ENCODE measurements at places on chromosomes 5 and 9.

GRCh38 chr9:86547571-86547970 lies 193.4 kb upstream of the TUT7 start:
- no peak for DNase-seq

GRCh38 chr9:98191671-98192502 lies 550 bp downstream of the CORO2A start:
- DNase-seq: peak; percentile 45

GRCh38 chr5:141528291-141528984 lies 39.6 kb downstream of the PCDHGC5 start:
- DNase-seq: no peak

GRCh38 chr5:80998590-80998979 lies 38.4 kb downstream of the RASGRF2 start:
- DNase-seq: no peak

DNA sequence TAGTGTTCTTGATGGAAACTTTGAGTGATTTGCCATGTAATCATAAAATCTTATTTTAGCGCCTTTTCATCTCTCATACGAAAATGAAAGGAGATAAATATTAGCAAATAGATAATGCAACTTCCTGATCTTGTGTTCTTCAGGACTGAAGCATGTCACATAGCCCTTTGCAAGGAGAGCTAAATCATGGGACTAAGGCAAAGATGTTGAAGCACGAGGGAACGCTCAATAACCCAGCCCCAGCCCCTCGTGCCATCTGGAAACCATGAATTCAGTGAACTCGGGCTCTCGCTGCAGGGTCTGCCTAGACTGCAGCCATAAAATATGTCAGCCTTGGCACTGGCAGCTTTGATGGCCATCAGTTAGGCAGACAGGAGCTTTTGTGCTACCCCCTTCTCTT lies 58.2 kb downstream of the F2RL2 start:
- DNase-seq: no peak

- DNase-seq: no peak
Observed at GRCh38 chr5:148830211-148830610, 3.8 kb downstream of the ADRB2 start.

- DNase-seq: no peak
Observed at GRCh38 chr5:123441408-123441807, 18.2 kb upstream of the CEP120 start.

DNA sequence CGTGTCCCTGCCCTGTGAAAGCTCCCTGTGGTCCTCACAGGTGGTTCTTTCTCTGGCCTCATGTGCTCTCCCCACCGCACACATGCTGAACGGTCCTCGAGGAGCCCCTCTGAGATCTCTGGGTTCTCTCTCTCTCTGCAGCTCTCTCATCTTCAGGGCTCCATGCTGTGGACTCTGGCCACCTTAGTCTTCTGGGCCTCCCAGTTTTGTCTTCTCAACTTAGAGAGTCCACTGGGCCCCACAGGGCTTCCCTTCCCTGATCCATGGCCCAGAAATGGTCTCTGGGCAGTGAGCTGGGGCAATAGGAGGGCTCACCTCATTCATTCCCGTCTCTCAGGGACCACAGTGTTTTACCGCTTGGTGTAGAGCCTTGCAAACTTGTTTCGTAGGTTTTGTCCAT lies 26.4 kb downstream of the FGD3 start:
- DNase-seq: no peak

DNA sequence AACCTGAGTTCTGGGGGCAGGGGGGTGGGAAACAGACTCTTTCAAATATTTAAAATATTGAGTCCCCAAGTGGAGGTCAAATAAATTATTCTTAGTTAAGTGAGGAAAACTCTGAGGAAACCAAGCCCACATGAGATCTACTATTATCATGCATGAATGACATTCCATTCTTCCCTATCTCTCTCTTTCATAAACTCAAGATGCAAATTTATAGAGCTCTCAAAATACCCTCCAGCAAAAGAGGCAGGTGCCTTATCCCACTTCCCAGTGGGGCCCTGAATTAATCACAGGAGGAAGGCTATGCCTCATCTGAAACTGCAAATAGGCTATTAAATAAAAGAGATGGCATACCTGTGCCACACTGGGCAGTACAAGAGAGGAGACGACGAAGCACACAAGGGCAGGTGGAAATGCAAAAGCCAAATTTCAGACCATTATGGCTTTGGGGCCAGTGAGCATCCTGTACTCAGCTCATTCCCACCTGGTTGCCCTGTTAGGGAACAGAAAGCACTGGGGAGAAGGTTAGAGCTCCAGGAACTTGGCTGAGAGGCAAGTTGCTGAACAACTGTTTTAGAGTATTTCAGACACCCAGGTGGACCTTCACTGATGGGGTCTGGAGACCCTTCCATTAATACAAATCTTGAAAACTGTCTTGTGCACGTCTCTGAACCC lies 102.2 kb upstream of the EQTN start:
- no peak for DNase-seq

- no peak for DNase-seq
Observed at GRCh38 chr5:91188755-91189154, 194.4 kb downstream of the ARRDC3 start.

GRCh38 chr5:177194268-177194667 lies 60.7 kb downstream of the NSD1 start:
- DNase-seq: no peak

DNA sequence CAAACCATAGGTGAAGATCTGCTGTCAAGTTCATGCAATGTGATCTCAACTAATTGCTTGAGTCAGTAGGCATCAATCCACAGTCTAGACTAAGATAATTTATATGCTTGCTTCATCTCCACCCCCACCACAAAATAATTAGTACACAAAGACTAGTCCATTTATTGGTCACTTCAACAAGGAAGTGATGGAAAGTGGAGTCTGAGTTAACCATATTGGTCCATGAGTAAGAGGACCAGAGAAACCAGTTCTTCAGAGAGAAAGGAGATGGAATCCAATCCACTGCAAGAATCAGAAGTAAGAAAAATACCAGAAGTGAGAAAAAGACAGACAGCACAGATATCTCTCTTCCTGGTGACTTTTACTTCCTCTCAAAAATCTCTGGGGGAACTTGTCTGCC lies 366.5 kb downstream of the CHSY3 start:
- no peak for DNase-seq

- DNase-seq: no peak
Observed at GRCh38 chr5:132661231-132662003, 3.4 kb downstream of the IL13 start.

DNA sequence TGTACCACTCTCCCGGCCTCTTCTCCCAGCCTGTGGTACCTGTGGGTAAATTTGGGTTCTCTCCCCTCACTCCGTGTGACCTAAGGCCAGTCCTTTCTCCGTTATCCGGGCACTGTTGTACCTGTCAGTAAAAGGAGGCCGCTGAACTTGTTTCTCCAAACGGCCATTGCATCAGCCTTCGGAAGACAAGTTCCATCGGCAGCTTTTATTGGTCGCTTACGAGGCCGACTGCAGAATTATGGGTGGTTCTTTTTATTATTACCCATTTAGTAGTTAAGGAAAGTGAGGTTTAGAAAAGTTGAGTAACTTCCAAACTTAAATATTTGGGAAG lies 558 bp downstream of the GRPEL2 start:
- DNase-seq: peak; percentile 30

DNA sequence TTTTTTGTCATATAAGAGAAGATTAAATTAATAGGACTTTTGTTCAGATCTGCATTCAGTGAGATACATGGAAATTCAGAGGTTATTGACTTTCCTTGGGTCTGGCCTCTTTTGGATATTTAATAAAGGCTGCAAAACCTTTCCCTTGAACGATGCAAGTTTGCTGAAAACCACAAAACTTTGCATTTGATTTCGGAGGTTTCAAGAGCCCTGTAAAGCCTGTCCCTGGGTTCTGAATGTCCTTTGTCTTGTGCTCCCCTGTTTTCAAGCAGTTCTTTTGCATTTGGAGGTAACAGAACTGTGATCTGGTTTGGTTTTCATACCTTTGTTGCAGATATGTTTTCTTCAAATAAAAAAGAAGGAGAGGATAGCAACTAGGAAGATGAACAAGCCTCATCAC lies 188.1 kb upstream of the DMRT1 start:
- no peak for DNase-seq

DNA sequence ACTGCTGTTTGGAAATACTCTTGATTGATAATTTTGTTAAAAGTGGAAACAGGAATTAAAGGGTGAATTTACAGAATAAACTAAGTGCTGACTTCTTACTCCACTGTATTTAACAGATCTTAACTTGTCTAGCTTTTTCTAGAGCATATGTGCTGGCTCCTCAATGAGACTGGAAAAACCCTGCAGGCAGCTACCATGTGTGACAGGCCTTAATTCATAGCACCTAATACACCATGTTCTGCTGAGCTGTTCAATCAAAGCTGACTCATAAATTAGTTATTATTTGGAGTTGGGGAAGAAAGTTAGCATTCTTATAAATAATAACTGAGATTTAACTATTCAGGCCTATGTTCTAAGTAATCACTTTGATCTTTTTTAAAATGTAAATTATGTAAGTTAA lies 29.4 kb downstream of the CTNNAL1 start:
- no peak for DNase-seq

DNA sequence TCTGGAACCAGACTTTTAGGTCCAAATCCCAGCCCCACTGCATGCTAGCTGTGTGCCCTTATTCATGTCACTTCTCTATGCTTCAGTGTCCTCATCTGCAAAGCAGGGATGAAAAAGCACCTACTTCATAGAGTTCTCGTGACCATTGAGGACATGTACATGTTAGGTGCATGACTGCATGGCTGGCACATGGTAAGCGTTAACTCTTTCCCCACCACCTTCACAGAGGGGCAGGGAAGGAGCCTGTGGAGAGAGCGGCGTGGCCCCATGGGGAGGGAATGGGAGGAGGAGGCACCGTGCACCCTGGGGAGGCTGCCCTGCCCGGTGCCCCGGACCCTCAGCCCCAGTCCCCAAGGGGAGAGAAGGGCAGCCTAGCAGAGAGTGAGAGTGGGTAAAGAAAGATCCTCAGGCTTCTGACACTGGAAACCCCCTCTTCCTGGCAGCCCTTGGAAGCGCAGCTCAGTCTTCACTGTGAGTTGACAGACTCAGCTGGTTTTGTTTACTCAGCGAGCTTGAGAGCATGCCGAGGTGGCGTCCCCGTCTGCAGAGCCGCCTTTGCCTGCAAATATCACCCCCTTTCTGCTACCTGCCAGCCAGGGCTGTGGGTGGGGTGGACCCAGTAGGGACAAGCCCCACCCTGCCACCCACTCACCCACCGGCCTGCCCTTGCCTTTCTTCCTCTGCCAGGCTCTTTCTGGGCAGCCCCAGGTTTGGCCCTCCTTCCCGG lies 10.6 kb upstream of the ANGPTL2 start:
- DNase-seq: no peak

GRCh38 chr5:119357270-119357669 lies 1.5 kb downstream of the TNFAIP8 start:
- DNase-seq: no peak

GRCh38 chr9:26746357-26747072 lies 146.1 kb downstream of the CAAP1 start:
- DNase-seq: no peak

DNA sequence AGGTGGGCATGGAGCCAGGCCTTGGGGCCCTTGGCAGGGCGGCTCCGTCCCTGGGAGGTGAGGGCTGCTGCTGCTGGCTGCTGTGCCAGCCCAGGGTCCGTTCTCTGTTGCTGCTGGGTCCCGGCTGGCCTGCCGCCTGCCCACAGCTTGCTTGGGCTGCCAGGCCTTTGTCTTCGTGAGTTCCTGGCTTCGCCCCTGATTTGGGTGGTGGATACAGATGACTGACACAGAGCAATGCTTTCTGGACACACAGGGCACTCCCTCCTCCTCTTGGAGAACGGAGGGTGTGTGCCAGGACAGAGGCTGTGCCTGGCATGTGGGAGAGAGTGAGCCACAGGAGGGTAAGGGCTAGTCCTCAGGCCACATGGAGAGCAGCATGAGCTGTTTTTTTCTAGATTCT lies 166.1 kb downstream of the MACROH2A1 start:
- no peak for DNase-seq

DNA sequence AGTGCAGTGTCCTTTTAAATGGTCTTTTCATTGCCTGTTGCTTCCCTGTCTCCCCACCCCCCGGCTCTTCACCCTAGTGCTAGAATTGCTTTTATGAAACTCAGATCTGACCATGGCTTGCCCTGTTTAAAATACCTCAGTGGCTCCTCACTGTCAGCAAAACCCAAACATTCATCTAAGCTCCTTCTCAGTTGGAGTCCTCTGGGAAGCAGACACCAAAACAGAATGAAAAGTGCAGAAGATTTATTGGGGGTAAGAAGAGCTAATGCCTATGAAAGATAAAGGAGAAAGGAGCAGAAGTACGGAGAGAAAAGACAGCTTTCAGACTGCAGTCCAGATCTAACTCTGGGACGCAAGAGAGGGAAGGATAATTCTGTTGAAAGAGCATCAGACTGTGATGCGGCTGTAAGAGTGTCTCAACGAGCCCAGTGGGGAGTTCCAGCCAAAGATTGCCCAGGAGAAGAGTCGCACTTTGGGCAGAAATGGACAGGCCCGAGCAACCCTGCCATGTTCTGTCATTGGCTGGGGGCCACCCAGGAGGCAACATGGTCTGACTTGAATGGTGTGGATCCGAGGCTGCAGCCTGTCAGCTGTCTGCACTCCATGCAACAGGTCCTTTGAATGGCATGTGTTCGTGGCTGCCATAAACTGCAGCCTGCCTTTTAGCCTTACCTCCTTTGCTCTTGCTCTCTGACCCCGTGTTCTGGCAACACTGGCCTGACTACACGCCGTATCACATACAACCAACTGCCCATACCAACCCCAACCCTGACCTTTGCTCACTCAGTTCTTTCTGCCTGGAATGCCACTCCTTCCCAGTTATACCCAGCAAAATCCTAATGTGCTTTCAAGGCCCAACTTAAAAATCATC lies 55.9 kb downstream of the IRF1 start:
- DNase-seq: no peak

DNA sequence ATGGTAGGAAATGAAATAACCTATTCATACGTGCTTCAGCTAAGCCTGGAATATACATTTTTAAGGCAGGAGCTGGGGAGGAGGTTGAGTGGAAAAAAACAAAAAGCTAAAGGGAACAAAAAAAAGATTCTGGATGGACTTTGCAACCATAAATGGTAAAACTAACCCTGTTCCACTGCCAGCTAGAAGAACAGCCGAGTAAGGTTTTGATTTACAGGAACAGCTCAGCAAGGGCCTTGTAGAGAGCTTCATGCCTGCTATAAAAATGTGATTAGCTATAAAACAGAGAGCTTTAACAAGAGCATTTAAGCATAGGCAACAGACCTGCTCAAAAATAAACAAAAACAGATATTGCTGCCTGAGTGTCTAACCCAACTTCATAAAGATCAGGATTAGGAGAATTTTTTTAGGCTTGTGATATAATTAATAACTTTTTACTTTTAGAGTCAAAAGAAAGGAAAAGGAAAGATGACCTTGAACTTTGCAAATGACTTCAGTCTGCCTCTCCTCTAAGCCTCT lies 194.8 kb downstream of the FBXL7 start:
- DNase-seq: no peak

All from CD4-positive, alpha-beta T cell treated with Interleukin-12 subunit alpha and Interleukin-12 subunit beta, for 1 hour (primary cell).